HFF-Myc (cell line): ENCODE measurements at places on chromosomes 5 and 9.

DNA sequence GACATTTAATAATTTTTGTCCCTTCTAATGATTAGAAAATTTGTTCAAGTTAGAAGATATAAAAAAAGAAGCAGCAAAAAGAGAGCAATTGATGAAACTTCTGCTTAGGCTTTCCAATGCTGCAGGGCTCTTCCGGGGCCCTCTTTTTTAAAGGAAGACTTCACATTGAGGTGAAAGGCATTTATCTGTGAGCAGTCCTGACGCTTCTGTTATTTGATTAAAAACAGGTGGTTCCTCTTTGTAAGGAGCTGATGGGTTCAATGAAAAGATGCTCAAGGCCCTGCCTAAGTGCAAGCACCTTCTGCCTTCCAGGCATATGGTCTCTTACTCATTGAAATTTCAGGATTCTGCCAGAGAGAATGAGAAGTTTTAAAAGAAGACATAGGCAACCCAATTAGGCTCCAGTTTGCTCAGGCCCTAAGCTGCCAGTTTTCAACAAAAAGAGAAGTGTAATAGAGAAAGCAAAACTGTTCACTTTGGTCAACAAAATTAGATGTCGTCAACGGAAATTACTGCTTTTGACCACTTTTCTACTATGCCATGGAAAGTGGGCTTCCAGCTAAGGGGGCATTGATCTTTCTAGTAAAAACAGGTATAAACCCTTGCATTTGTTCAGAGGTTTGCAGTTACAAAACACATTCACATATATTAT, 100.2 kb downstream of the INSYN2B start:
- DNase-seq: no peak

- no peak for DNase-seq
Observed at GRCh38 chr5:139415221-139415861, 11.5 kb upstream of the SPATA24 start.

- no peak for DNase-seq
Observed at GRCh38 chr9:135330307-135330631, 149.3 kb upstream of the PPP1R26 start.

GRCh38 chr5:155711882-155712281, 615.1 kb upstream of the SGCD start:
- DNase-seq: no peak

- DNase-seq: no peak
Observed at GRCh38 chr9:16974436-16974835, 104.0 kb upstream of the BNC2 start.

DNA sequence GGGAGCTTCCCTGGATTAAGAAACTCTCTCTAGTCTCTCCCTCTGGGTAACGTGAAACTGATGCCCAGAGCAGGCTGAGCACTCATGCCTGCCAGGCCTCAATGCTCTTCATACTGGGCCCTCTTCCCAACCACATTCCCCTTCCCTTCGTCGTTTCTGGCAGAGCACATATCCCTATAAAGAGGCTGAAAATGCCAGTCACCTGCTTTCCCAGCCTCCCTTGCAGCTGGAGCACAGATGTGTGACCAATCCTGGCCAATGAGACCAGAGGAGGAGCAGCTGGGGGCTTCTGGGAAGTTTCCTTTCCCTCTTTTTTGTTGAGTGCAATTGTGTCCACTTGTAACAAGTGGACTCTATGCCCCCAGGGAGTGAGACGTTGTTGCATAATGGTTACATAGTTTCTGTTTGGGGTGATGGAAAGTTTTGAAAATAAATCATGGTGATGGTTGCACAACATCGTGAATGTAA, 30.2 kb upstream of the SMIM23 start:
- no peak for DNase-seq

GRCh38 chr5:124871303-124871702, 124.9 kb upstream of the ZNF608 start:
- no peak for DNase-seq

DNA sequence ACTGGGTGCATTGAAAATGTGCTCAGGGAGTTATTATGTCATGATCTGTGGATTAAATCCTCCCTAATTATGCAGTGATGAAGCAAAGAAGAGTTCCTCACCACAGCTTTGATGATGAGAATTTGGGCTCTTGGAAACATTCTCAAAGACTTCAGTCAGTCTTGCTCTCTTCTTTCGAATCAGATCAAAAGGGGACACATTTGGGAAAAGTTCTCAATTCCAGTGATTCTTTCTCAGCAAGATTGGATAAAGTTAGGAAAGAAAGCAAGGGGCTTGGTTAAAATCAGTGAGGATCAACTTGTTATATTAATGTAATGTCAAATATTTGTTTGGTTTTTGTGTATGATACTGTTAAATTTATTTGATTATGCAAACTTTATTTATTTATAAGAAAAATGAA, 411.3 kb upstream of the ACTBL2 start:
- no peak for DNase-seq

DNA sequence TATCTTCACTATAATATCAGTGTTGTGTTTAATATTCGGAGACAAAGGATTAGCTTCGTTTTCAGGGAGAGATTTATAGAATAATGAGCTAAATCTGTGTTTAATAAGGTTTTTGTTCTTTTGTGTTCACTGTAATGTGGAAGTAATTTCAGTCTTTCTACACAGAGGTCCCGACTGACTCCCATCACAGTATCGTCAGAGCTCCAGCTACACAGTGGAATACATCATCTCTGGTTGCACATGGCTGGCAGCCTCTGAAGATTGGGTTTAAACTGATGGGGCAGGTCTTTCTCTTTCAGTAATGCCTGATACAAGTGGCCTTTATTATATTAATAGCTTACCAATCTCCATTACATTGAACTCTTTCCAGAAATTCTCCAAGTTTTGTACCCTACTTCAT, 736.7 kb upstream of the RIOK2 start:
- no peak for DNase-seq

GRCh38 chr5:16891033-16891432, 45.1 kb downstream of the MYO10 start:
- no peak for DNase-seq

GRCh38 chr9:91856419-91856818, 93.6 kb downstream of the ROR2 start:
- DNase-seq: no peak

DNA sequence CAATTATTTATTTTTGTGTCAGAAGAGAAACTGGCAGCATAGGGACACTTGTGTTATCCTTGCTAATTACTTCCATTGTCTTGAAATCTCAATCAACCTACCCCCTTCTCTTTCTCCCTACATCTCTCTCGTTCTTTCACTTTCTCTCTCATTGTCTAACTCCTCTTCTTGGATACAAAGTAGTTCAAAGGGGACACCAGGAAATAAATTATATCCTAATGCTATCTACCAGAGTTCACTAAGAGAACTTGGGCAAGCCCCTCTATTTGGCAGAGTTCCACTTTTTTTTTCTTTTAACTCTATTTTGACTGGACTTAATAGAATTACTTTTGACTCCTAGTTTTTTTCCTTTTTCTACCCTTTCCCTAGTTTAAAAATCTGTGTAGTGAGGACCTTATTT, 102.2 kb downstream of the MEF2C start:
- no peak for DNase-seq

- DNase-seq: peak; percentile 75
Observed at GRCh38 chr5:112933651-112934365, 11.8 kb upstream of the REEP5 start.

DNA sequence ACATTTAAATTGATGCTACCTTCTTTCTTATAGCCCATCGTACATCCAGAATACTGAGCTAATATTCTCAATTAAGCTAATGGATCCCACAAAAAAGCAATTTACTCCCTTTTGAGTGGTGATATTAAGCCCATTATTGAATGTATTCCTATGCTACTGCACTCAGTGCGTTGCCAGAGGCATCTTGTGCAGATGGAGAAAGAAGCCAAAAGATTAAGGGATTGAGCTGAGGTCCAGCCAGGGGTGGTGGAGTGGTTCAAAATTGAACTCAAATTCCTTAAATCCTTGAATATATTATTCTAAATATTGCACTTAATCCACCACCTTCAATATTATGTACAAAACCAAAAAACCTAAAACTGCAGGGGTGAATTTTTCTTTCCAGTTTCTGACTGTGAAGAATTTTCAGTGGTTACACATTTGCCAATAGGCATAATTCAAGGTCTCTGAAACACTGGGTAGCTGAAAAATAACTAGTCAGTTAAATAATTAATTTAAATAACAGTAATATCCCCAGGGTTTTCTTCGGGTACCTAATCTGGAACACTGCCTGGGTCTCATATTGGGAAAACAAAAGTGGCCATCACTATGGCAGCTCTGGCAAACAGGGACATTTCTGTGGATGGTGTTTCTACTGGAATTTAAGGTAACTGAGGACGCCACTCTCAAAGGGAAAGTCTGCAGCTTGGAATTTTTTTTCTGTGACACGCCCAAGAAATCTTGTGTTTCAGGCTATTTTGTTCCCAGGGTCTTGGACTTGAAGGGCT, 6.2 kb upstream of the LIFR start:
- DNase-seq: no peak

DNA sequence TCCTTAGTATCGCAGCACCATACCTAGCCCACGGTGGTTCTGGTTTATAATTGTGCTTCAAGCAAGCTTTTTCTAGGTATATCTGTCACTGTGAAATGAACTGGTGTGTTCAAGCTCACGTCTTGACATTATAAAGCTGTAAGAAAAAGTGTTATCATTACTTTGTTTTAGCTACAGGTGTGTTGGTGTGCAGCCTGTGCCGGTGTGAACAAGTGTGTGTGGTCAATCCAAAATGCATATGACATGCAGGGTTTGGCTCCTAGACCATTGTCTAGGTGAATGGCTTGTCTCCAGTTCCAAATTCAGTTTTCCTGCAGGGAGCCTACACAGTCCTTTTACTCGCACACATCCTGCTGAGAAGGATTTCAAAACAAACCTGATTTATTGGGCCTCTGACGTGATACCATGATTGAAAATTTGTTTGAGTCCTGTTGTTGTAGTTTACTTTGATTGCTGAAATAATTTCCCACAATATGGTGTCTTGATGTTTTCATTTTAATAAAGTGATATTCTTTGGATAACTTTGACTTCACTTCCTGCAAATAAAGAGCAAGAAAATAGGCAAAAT, 3.7 kb downstream of the LSM11 start:
- no peak for DNase-seq

- no peak for DNase-seq
Observed at GRCh38 chr9:79236466-79236865, 335.3 kb upstream of the TLE4 start.

- peak; percentile 42 for DNase-seq
Observed at GRCh38 chr5:67010684-67011409, 185.8 kb downstream of the CD180 start.

GRCh38 chr5:78499485-78499884, 139.1 kb downstream of the SCAMP1 start:
- DNase-seq: no peak

GRCh38 chr9:117258184-117258866, 156.5 kb downstream of the ASTN2 start:
- DNase-seq: no peak

- DNase-seq: peak; percentile 6
Observed at GRCh38 chr5:126234563-126235195, 188.5 kb upstream of the GRAMD2B start.

DNA sequence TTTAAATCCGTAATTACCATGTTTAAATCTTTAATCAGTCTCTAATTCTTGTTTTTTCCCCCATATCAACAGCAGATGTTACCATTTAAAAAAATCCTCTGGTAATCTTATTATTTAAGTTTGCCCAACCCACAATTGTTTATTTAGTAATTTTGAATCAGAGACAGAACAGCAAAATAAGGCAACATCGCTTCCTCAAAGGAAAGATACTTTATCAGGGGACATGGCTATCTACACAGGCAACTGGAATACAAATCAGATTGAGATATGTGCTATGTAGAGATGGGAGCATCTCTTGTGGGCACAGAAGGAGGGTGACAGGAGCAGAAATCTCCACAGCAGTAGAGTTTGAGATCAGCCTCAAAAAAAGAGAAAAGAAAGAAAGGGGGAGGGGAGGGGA, 674.4 kb downstream of the SEMA5A start:
- DNase-seq: no peak

- DNase-seq: no peak
Observed at GRCh38 chr5:130055572-130055971, 151.3 kb downstream of the CHSY3 start.

- DNase-seq: no peak
Observed at GRCh38 chr5:121979691-121980090, 17.9 kb downstream of the SRFBP1 start.

GRCh38 chr5:141654298-141654697, 3.1 kb upstream of the FCHSD1 start:
- no peak for DNase-seq

DNA sequence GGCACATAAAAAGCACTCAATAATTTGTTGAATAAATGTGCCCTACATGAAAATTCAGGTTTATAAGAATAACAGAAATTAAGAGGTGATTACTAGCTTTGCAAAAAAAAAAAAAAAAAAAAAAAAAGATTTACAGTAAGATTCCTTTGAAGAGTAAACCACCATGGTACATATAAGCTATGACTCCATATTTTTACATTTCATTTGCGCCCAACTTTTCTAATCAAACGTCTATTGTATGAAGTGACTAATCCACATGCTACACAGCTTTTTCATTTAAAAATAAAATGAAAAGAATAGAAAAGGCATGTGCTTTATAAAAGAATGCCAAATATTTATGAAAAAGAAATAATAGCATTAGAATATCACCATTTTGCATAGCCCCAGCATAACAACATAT, at the start of gene PLAC8L1:
TSS of gene PLAC8L1 (minus strand) at position 101 of the 400 bp plus-strand sequence. CDS start 1,266 bp downstream, outside the sequence.
- no peak for DNase-seq

GRCh38 chr5:114101153-114101552, 260.7 kb upstream of the KCNN2 start:
- DNase-seq: peak; percentile 43

- no peak for DNase-seq
Observed at GRCh38 chr9:121367306-121368137, 2.5 kb downstream of the STOM start.

DNA sequence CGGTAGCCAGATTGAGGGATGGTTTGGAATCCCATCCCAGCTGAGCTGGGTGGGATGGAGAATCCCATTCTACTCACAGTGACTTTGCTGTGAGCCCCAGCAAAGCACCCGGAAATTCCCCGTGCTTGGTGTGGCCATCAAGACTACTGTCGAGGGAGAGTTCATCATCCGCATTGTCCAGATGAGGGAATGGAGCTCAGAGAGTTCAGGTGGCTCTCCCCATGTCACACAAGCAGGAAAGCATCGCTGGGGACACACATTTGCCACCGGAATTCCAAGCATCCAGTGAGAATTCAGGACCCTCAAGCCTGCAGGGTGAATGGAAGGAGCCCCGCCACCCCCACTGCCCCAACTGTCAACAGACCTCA, 54.4 kb downstream of the HRH2 start:
- no peak for DNase-seq
